ENCODE measurements at places on chromosomes 2 and 18. TPM values are rescaled to one million over a fixed set of nuclear protein-coding genes. Genes with fewer than 3 reads are reported as not detected.

SLC25A52 gene
- not detected for total RNA-seq

CCDC85A gene
- total RNA-seq, result 7.0 TPM

POTEC gene
- total RNA-seq, result not detected

GULP1 gene
- total RNA-seq, result 6.0 TPM

CDH19 gene
- 7.8 TPM for total RNA-seq

PDCD1 gene
- 3.8 TPM for total RNA-seq

POU3F3 gene
- total RNA-seq, result 0.27 TPM

EGR4 gene
- total RNA-seq, result not detected

SERPINB5 gene
- not detected for total RNA-seq

ZRANB3 gene
- total RNA-seq, result 1.2 TPM

CASP8 gene
- total RNA-seq, result 3.7 TPM

OSBPL6 gene
- total RNA-seq, result 9.6 TPM

MATN3 gene
- total RNA-seq, result not detected

SIGLEC15 gene
- 0.71 TPM for total RNA-seq

EPB41L3 gene
- 6.2 TPM for total RNA-seq

DSC3 gene
- 0.13 TPM for total RNA-seq
